ENCODE measurements at places on chromosomes 5 and 9.

GRCh38 chr5:112122353-112122752 lies 296.7 kb downstream of the EPB41L4A start:
- no peak for DNase-seq

- no peak for DNase-seq
These were observed 21.1 kb upstream of the LVRN start for GRCh38 chr5:115941051-115941675.

DNA sequence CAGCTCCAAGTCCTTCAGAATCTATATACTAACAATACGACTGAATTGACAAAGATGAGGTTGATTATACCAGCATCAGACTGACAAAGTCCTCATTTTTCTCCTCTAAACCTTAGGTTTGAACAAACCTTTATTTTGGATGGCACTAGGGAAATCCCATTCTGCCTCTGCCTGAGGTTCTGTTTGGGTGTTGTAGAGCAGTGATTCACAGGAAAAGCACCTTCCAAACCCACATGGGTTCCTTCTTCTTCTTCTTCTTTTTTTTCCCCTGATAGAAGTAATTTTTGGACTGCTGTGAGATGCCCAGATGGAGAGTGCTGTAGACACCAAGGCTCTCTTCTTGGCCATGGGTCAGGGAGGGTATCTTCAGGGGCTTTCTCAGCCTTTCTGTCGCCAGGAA lies 164.9 kb upstream of the PAPPA start:
- DNase-seq, result no peak

DNA sequence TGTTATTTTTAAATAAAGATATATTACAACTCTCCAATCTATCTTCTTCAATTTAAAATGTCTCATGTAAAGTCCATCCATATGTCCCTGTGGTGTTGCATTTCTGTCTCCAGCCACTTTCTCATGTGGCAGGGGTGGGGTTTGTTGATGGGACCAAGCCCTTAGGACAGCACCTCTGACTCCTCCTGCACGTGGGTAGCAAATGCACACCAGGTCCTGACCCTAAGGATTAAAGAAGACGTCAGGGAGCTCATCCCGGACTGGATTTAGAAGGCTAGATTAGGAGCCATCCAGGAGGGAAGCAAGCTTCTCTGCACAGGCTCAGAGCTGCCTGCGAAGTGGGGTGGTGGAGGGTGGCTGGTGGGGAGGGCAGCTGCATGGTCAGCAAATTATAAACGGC lies 38.9 kb upstream of the FAM120AOS start:
- DNase-seq, result no peak

GRCh38 chr5:125117566-125117965 lies 371.1 kb upstream of the ZNF608 start:
- no peak for DNase-seq

DNA sequence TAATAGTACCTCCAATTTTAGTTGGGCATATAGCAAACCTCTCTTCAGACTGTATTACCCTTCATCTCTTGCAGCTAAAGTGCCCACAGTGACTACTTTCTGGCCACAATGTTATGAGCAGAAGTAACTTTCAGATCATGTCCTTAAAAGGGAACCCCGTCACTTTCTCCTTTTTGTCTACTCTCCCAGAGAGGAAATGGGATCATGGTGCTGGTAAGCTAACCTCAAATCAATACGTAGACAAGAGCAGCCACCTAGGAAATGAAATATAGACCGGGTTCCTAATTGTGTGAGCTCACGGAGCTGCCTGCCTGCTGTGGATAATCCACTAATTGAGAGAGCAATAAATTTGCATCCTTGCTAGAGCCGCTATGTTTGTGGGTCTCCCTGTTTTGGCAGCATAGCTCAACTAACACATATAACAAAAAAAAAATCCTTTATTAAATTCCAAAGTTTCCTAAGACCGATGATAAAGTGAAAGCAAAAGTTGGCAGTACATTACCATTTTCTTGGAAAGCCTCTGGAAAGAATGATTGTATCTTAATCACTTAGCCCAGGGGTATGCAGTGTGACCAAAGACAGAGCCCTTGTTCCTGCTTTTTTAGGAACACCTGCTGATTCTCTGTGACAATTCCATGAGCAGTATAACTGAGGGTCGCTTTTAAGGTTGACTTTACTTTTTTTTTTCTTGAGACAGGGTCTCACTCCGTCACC lies 5.6 kb upstream of the IL7R start:
- no peak for DNase-seq

DNA sequence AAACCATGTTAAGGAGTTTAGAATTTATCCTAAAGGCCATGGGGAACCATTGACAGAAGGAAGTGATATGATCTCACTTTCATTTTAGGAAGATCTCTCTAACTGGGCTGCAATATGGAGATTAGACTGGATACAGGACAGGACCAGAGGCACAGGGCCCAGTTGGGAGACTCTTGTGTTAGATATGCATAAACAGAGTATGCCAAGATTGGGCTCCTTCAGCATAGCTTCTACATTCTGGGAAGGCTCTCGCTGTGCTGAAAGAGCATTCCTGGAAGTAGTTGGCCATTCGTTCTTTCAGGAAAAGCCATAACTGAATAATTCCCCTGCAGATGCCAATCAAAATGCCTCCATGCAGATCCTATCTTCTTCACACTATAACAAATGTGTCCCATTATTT lies 204.5 kb downstream of the CWC27 start:
- DNase-seq, result no peak

GRCh38 chr9:12425878-12426864 lies 267.0 kb upstream of the TYRP1 start:
- no peak for DNase-seq

DNA sequence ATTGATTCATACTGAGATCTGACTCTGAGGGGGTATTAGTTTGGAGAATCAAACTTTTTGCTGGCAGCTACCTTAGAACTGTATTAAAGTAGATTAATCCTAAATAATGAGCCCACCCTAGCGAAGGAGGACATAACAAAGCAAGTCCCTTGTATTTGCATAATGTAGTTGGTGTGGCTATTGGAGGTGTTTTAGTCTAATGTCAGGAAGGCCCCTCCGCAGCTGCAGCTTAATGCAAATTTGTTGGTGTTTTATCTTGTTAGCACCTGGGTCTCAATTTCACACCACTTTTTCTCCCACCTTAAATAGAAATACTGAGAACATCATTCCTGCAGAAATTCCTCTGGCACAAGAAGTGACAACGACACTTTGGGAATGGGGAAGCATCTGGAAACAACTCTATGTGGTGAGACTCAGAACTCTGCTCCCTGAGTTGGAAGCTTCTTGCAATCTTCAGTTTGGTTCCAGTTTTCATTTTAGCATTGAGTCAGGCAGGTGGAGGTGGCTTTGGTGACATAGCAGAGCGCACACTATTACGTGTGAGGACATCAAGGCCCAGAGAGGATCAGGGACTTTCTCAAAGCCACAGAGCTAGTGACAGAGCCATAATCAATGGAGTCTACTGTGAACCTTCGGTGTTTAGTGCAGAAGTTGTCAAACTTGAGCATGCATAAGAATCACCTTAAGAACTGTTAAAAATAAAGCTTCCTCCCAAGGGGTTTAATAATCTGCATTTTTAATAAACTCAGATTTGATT lies 33.9 kb downstream of the DOCK2 start:
- no peak for DNase-seq

DNA sequence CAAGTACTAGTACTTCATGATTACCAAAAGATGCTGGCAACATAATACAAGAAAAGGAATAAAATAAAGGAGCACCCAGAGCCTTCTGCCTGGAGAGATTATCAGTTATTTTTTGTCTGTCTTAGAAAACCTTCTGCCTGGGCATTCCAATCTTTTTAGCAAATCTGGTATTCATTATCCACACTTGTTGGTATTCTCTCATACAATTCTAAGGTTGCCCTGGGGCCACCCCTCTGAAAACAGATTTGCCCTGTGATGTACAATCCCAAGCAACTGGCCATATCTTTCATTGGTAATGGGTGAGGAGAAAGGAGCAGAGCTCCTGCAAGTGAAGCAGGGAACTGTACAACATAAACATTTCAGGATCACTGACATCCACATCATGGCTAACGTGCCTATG lies 47.8 kb downstream of the WDR41 start:
- no peak for DNase-seq

DNA sequence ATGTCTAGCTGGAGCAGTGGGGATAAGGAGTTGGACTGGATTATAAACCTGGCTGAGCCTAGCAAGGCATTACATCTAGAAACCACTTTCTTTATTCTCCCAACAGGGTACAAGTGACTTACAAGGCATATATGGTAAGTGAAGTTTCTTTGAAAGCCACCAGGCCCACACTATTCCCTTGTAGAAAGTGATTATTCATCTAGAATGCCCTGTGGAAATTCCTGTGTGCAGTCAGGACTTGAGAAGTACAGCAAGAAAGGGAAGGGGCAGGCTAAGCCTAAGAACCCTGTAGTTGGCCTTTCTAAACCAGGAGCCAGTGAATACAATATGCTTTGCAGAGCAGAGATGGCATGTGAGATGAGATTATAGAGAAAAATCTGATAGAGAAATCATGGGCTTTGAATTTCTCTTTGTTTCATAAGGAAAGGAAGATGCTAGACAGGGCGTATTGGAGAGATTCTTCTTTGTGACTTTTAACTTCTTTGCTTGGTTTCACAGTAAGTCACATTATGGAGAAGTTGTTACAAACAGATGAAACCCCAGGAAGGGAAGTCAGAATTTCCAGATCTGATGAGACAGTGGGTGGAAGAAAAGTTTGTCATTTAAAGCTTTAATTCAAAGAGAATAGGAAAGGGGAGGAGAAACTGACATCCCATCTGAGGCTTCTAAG lies 321.7 kb downstream of the NDUFS4 start:
- DNase-seq, result no peak

GRCh38 chr9:136827794-136828473 lies 14.3 kb upstream of the AJM1 start:
- DNase-seq, result no peak

DNA sequence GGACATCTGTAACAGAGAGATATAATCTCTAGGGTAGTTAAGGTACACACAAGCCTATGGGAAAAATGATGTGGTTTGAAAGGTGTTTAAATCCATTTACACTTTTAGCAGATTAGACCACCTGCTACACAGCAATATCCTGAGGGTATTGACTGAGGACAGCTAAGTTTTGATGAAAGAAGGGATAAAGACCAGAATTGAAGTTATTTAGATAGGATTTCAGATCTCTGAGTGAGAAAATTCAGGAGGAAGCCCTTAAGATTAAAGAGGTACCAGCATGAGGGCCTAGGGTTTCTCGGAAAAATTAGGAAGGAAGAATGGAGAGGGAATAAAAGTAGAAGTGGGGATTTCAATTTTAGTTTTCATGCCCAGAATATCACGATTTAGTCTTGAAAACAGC lies 267.3 kb downstream of the COX7C start:
- DNase-seq, result no peak

- DNase-seq, result no peak
These were observed 94.5 kb upstream of the SPATA31D4 start for GRCh38 chr9:81833563-81834345.

DNA sequence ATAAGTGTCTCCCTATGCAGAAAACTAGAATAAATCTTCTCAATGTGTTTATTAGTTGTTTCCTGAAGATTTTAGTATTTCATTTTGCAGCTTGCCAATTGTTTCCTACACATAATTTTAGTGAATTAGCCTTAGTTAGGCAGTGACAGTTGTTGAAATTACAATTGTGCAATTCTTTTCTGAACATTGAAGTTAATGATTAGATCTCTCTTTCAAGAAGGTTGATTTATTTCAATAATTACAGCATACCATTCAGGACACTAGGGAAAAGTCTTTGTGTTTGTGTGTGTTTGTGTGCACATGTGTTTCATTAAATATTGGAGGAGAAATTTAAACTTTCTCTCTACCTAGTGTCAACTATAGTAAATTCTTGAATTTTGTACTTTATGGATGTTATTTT lies 199.6 kb upstream of the MPDZ start:
- no peak for DNase-seq

GRCh38 chr5:61137835-61138234 lies 24.4 kb downstream of the SMIM15 start:
- DNase-seq, result no peak

DNA sequence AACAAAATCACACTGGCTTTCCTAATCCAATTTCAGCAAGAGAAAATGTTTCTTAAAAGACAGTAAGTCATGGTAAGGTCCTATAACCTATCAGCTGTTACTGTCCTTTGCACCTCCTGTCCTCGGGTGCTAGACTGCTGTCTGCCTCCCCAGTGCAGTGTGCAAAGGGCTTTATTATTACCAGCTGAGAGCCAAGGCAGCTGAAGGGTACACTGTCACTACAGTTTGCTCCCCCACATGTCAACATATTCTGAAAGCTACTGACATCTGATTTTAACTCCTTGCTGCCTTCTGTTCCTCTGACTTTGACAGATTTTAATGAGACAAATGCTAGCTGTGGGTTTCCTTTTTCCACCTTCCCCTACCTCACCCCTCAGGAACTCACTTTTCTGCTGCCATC lies 389.4 kb upstream of the SLC24A2 start:
- no peak for DNase-seq

DNA sequence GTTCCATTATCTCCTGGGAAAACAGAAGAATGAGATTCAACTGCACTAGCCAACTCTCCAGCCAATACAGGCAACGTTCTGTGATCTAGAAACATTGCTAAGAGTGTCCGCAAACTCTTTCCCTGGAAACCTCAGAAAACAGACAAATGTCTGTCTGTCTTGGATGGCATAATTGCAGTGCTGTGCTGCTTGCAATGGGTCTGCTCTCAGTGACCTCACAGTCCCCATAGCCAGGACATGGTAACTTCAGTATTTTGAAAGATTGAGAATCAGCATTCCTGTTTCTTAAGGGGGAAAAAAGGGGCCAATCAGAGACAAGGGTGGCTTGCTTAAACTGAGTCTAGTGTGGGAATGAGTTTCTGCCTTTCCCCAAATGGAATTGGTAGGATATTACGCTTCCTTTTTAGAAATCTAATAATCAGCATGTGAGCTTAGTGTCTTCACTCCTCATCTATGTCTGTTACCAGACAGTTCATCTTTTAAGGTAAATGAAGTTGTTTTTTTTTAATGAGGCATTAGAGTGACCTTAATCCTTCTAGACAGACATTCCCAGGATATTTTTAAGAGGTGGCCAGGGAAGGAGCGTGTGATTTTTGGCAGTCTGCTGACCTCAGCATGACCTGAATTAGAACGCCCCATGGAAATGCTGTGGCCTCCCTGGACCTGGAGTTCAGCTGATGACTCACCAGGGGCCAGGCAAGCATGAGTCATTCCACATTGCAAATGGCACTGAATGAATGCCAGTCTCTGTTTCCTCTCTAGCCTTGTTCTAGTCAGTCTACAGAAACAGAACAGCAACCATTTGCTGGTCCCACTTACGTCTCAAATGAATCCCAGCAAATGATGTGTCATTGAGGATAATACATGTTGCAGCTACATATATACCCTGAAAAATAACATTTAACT lies 210.2 kb upstream of the ACTBL2 start:
- DNase-seq, result peak; percentile 32

- no peak for DNase-seq
These were observed 46.0 kb upstream of the SIMC1 start for GRCh38 chr5:176192094-176192721.

Measured in activated CD4-positive, alpha-beta T cell treated with anti-CD3 and anti-CD28 coated beads for 48 hours (primary cell).